ENCODE measurements at places on chromosomes 7 and 10.
A peak's percentile ranks its signal among the peaks of the same experiment; 100 is the strongest.

- DNase-seq, result no peak
These were observed 98.8 kb downstream of the ADK start for GRCh38 chr10:74249865-74250264.

GRCh38 chr7:18901351-18901750 is 216.1 kb downstream of the TWIST1 start:
- peak; percentile 18 for DNase-seq

GRCh38 chr10:36534471-36535002 is 590.9 kb upstream of the ANKRD30A start:
- DNase-seq, result peak; percentile 81

DNA sequence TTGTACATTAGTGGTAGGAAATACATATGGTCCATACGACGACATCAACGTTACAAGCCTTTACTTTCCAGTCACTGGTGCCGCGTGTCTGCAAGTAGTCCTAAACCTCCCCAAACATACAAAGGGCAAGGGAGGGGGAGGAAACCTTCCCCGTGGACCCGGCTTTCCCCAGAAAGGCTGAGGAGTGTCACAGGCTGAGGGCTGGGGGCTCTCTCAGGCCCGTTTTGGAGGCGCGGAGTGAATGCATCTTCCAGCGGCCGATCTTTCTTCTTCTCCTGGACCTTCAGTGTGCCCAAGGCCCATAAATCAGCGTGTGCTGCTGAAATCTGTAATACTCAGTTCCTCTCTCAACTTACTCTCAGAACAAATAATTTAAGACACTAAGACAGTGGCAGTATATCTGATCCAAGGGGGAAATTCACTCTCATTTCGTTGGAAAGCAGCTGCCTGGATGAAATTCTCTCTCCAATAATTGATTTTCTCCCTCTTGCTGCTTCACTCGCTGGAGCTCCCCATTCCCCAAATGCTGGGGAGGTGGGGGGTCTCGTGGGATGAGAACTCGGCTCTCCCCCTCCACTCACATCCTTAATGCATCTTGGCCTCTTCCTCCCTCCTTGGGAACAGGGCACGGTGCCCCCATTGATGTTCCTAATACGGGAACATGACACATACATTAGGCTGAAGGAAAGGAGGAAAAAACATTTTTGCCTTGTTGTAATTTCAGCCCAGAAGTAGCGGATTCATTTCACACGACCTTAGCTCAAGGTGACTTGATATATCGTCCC is 126.1 kb downstream of the ADARB2 start:
- no peak for DNase-seq

DNA sequence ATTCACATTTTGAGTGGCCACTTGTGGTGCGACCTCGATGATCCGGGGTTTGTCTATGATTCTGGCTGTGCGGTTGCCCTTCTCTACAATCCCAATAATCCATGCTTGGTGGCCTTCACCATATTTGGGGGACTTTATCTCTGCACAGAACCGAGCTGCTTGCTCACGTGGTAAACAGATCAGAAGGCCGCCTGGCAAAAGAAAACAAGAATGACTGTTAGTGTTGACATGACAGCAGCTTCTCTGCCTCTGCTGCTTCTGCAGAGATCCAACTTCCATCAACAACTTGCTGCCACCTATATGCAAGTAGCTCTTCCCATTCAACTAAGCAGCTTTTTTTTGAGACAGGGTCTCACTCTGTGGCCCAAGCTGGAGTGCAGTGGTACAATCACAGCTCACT is 19.3 kb upstream of the PHYH start:
- no peak for DNase-seq

DNA sequence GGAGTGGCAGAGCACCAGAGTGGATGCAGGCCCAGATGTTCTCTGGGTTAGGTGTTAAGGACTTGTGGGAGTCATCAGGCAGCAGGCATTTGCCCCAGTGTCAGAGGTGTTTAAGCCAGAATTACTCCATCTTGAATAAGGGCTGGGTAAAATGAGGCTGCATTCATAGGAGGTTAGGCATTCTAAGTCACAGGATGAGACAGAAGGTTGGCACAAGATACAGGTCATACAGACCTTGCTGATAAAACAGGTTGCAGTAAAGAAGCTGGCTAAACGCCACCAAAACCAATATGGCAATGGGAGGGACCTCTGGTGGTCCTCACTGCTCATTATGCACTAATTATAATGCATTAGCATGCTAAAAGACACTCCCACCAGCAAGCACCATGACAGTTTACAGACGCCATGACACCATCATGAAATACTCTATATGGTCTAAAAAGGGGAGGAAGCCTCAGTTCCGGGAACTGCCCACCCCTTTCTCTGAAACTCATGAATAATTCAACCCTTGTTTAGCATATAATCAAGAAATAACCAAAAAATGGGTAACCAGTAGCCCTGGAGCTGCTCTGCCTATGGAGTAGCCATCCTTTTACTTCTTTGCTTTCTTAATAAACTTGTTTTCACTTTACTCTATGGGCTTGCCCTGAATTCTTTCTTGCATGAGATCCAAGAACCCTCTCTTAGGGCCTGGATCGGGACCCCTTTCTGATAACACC is 882 bp upstream of the LRRC61 start:
- DNase-seq, result no peak

DNA sequence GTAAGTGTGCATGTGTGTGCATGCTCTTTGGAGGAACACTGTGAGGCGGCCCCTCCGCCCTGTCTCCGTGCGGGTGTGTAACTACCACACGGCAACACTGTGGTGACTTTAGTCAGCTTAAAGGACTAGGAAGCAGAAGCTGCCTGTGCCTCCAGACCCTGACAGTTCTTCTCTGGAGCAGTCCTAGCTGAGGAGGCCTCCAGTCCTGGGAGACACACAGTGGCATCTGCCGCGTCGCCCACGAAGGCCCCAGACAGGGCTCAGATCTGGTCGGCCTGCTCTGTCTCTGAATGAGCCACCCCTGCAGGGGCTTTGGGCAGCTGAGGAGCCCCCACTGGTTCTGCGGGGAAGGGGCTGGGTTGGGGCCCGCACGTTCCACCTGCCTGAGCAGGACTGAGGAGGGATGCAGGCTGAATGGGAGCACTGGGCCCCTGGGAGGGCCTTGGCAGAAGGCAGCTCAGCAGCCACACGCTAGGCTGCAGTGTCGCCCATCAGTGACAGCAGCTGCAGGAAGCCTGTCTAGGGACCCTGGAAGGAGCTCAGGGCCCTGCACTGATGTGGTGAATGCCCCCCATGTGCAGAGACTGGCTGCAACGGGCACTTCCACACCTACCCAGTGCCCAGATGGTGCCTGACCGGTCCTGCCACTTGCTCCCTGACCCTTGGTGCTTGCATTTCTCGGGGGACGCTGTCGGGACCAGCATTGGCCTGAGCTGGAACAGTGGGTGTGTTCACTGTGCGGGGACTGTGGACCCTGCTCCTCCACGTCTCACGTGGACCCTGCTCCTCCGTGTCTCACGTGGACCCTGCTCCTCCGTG is 27.3 kb upstream of the KNDC1 start:
- DNase-seq, result no peak

DNA sequence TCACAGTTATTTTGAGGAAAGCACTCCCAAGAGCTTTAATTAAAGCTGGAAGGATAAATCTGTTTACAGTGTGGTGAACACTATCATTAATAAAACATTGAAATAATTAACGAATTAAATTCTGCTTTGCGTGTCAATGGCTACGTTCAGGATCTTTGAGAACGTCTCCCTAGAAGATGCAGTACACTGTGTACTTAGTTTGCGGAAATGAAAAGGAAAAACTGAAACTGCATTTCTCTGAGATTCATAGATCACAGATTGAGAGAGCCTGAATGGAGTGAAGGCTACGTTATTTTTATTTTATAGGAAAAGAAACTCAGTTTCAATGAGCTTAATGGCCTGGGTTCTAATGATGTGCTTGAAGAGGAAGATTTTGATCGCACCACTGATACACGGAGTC is 85.3 kb downstream of the NRP1 start:
- DNase-seq, result no peak

- no peak for DNase-seq
These were observed 79.0 kb downstream of the KIAA1549 start for GRCh38 chr7:138902161-138902560.

GRCh38 chr7:135385209-135385608 is 124.7 kb downstream of the CNOT4 start:
- peak; percentile 4 for DNase-seq

DNA sequence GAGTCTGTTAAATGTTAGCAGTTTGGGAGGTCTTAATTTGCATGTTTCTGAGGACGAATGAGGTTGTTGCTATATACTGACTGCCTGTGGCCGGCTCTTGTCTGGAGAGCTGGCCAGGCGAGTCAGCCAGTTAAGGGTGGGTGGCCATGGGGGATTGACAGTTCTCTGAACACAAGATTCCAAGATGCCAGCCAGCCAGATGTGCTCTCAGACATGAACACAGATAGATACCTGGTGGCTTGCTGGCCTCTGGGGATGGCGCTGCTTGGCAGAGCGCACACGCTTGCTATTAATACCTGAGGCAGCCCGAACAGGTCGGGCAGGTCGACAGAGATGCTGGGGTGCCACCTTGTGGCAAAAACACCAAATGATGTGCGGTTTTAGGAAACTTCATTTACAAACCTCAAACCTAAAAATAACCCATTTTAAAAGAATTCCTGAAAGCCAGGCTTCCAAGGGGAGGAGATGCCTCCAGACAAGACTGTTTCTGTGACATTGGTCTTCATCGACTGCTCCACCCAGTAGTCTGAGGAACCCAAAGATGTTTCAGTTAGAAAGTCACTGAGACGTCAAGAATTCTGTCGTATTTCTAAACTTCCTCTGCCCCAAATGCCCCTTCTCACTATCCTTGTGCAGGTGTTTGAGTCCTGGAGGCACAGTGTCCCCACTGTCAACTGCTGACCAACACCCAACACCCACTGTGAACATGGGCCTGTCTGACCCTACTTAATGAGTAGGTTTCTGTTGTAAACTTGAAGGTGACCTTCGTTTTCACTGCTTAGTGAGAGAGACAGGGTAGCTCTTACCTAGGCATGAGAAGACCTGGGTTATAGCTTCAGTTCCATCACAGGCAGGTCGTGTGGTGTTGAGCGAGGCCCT is 123.4 kb downstream of the NT5C2 start:
- peak; percentile 53 for DNase-seq

GRCh38 chr7:31028006-31028405 is 24.1 kb upstream of the ADCYAP1R1 start:
- DNase-seq, result no peak

DNA sequence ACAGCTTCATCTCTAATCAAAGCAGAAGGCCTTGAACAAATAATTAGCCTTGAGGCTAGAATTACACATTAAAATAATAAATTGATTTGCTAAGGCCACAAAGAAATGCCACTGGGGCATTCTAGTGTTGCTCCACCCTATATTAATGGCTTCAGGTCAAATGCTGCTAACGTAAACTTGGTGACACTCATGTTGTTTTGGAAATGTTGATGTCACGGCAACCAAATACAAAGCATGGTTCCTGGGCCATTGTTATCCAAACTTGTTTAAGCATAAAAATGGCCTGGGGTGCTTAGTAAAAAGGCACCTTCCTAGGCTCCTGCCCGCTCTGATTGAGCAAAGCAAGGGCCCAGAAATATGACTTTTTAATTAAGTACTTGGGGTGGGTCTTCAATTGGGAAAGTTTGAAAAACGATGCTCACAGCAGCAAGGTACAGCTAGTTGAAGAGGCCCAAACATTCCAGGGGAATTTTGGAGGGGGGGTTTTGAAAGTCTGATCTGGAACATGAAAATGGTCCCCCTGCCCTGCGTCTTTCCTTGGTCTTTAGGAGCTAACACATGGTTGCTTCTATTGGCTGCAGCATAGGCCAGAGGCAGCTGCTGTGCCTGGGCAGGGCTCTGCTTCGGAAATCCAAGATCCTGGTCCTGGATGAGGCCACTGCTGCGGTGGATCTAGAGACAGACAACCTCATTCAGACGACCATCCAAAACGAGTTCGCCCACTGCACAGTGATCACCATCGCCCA is 67.8 kb downstream of the ABCC2 start:
- no peak for DNase-seq

DNA sequence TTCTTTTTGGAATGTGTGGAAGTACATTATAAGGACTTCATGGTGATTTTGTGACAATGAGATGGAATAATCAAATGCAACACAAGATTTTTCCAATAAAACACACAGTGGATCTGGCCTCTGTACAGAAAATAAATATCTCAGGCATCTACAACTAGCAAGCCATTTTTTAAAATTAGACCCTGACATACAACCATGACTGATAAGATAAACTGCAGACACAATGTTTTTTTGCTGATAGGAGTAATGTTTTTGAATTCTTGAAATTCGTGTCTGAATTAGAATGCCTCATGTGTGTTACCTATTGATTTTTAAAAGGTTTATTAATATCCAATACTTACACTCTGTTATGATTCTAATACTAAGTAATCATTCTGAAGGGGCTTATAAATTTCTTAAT is 328.1 kb downstream of the HGF start:
- no peak for DNase-seq

GRCh38 chr7:15889507-15889906 is 203.0 kb upstream of the MEOX2 start:
- peak; percentile 9 for DNase-seq

- DNase-seq, result peak; percentile 22
These were observed 245.1 kb downstream of the CHCHD3 start for GRCh38 chr7:132836746-132837145.

GRCh38 chr7:69277366-69277765 is 320.9 kb upstream of the AUTS2 start:
- DNase-seq, result peak; percentile 77

- DNase-seq, result peak; percentile 33
These were observed 305.8 kb upstream of the NEBL start for GRCh38 chr10:21202776-21203462.

GRCh38 chr7:29619848-29620555 is 56.4 kb downstream of the PRR15 start:
- DNase-seq, result no peak

- peak; percentile 90 for DNase-seq
These were observed 565.5 kb upstream of the IGFBP3 start for GRCh38 chr7:46486256-46487206.

All from fibroblast of skin of right biceps (primary cell).